Right renal cortex interstitium (tissue), 3 donors: ENCODE measurements at places on chromosomes 3 and 15. TPM values are rescaled to one million over a fixed set of nuclear protein-coding genes. Genes with fewer than 3 reads are reported as not detected.

DNA sequence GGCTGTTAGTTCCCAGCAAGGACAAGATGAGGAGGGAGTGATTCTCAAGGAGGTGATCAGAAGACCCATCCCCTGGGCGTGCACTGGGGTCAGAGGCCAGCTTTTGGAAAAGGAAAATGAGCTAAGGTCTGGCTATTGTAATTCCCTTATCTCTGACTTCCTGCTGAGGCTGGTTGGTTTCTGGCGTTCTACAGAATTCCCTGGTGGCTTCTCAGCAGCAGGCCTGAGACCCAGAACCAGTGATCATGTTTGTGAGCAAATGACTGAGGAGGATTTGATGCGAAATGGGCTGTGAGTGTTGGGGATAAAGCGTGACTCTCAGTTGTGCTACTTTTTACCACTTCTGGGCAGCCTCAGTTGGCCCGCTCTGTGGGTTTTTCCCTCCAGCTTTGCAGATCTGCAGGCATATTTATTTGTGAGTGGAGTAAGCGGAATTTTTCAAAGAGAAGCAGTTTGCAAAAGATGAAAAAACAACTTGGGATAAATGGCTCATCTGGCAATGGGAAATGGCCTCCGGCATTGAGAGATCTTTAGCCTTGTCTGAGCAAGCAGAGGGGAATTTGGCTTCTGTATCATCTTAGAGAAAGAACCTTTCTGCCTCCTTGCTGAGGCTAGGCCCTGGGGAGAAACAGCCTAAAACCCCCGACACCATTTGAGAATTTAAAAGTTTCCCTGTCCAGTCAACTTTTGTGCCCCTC lies 102.7 kb downstream of the SLCO3A1 start:
- no peak for DNase-seq

Gene SH3GL3
- polyA plus RNA-seq = 13.6 TPM

Gene FAM3D
- polyA plus RNA-seq = 0.91 TPM

Gene NR1D2
- 43.0 TPM for polyA plus RNA-seq

DNA sequence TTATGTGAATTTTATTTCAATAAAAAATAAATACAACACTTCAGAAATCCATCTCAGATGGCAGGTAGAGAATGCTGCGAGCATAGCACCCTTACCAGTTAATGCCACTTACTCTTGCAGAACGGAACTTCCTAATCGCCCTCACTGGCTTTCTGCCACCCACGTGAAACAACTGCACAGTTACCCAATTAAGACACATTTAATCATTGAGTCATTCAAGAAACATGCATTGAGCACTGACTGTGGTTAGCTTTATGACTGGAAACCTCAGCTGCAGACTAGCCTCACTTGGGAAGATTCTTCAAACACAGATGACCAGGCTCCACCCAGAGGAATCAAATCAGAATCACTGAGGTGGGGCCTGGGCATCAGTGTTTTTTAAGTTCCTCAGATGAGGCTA lies 5.6 kb upstream of the MFGE8 start:
- no peak for DNase-seq

DNA sequence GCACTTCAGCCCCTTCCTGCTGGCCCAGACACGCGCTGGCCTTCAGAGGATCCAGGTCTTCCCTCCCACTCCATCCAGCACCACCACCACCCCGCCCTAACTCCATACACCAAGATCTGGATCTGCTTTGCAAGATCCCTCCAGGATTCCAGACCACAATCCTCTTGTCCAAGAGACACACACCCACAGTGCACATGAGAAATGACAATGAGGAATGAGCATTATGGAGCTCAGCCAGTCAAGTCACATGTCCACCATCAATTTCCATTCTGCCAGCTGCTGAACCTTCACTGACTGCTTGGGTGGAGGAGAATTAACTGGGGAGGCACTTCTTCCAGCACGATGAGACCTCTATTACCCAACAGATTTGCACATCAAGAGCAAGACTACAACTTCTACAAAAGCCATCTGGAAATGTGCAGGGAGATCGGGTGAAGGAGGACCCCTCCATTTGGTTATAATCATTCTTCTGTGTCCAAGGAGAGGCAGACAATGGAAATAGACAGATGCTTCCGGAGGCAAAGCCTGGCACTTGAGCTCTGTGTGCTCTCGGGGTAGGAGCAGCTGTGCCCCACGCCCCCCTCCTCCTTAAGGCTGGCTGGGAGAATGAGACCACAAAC lies 12.3 kb upstream of the SPATA12 start:
- DNase-seq = no peak

- no peak for DNase-seq
Observed at GRCh38 chr3:147301781-147302180, 104.6 kb downstream of the ZIC4 start.

Gene ZIC4
- not detected for polyA plus RNA-seq

- DNase-seq = no peak
Observed at GRCh38 chr3:98010194-98010882, 24.8 kb downstream of the GABRR3 start.

Gene NR1I2
- 0.54 TPM for polyA plus RNA-seq

Gene TRH
- 0.21 TPM for polyA plus RNA-seq

DNA sequence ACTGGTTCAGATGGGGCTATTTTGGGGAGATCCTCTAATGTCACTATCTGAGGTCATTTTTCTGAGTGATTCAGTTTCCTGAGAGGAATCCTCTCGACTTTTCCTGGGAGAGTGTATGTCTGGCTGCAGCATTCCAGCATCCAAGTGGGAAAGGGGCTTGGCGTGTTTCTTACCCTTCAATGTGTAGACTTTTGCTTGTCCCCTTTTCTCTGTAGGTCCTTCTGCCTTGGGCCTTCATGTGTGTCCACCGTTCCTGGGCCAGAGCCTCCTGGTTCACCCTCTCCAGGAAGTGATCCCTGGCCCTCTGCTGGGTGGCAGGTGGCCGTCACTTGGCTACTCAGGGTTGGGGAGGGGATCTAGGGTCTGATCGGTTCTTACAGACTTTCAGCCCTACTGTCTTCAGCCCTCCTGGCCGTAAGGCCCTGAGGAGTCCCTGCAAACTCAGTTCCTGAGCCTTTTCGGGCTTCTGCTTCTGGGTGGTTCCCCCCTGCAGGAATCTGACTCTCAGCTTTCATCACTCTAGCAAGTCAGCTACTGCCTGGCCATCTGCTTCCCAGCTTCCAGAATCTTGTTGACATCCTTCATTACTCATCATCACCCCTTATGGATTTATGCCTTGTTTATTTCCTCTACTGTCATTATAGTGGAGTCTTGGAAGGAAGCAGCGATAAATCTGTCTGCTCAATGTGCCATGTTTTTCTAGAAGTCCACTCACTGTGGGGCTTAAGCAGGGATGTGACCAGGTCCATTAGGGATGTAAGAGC lies 36.5 kb downstream of the GOLGA6L10 start:
- no peak for DNase-seq

GRCh38 chr3:171164067-171164465 lies 137.5 kb upstream of the SLC2A2 start:
- DNase-seq = no peak

Gene KLHL40
- not detected for polyA plus RNA-seq

Gene SPSB4
- polyA plus RNA-seq = 13.7 TPM

Gene ANAPC13
- 160 TPM for polyA plus RNA-seq

DNA sequence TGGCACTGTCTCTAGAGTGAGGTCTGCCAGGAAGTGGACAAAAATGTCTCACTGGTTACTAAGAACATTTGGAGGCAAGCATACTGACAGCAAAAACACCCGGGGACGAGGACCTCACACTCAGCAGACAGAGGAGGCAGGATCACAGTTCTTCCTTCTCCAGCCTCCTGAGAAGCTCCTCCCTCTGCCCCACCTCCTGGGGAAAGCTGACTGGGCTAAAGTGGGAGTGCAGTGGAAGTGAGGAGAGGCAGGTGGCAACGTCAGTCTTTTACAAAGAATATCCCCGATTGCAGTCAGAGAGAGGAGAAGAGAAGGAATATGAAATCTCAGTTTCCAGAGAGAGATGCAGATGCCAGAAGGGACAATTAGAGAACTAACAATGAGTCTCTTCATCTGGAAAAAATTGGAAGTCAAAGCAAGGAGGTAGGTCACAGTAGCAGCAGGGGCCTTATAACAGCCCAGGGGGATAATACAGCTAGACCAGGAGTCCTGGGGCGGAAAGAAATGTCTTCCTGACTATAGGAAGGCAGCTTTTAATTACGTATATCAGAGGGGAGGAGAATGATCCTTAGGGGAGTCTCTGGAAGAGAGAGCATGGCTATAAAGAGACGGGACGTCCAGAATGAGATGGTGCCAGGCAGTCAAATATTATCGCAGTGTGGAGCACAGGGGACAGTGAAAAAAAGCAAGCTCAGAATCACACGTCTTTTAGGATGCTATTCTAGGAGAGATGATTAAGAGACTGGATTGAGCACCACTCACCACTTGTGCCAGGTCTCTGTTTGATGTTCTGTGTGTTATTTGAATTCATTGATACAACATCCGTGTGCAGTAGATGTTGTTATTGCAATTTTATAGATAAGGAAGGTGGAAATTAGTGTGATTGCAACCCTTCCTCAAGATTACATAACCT lies 47.2 kb downstream of the LEO1 start:
- no peak for DNase-seq

DNA sequence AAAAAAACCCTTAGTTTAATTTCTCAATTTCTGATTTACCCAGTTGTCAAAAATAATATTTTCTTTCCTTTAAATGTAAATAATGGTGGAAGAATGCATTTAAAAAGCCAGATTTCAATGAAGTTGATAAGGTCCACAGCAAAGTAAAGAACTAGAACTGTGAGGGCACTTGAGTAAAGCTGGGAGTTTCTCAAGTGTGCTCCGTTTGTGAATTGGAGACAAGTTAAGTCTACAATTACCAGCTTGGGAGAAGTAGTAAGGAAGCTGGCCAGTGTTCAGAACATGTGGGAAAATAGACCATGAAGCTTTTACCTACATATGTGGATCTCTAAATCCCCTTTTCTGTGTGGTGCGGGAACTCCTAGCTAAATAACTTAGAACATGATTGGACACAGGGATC lies 239.4 kb downstream of the OXSM start:
- DNase-seq = no peak

DNA sequence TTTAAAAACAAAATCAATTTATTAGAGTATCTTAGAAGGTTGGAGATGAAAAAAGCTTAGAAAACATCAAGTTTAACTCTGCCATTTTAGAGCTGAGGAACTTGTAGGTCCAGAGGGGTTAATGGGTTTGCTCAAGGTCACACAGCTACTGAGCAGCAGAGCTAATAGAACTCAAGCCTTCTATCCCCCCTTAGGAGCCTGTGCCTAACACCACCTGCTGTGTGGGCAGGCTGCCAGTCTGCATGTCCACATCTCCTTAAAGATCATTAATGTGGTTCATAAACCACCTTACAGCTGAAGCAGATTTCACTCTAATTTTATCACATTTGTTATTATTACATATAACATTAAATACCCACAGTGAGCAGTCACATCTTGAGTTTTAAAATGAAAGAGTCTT lies 14.1 kb upstream of the SLC35G2 start:
- DNase-seq = no peak

GRCh38 chr3:32238453-32239306 lies at the start of gene CMTM8:
TSS of gene CMTM8 (plus strand) at chr3:32238680. CDS start at chr3:32238973, 293 bp downstream.
- DNase-seq = peak; percentile 49

Gene SCAMP5
- polyA plus RNA-seq = 24.5 TPM

DNA sequence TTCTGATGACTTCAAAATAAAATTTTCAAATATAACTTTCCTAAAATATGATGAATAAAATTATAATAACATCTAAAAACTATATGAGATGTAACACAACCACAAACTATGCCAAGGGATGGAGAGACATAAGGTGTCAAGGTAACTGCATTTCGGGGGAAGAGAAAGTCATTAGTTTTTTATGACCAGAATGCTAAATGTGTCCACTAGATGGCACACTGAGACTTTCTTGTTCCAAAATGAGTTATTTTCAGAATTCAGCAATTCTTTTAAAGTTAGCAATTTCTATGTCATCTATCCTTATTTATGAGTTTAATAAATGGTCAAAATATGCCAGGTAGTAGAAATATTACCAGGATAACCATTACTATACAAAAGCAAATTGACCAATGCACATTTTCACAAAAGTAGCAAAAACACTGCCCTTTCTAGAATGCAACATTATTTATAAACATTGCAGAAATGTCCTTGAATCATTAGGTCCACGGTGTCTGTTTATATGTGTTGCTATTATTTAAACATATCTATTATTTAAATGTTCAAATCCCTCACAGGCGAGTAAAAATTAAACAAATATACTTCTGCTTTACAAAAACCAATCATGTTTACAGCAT lies 374.2 kb downstream of the PLCL2 start:
- no peak for DNase-seq

DNA sequence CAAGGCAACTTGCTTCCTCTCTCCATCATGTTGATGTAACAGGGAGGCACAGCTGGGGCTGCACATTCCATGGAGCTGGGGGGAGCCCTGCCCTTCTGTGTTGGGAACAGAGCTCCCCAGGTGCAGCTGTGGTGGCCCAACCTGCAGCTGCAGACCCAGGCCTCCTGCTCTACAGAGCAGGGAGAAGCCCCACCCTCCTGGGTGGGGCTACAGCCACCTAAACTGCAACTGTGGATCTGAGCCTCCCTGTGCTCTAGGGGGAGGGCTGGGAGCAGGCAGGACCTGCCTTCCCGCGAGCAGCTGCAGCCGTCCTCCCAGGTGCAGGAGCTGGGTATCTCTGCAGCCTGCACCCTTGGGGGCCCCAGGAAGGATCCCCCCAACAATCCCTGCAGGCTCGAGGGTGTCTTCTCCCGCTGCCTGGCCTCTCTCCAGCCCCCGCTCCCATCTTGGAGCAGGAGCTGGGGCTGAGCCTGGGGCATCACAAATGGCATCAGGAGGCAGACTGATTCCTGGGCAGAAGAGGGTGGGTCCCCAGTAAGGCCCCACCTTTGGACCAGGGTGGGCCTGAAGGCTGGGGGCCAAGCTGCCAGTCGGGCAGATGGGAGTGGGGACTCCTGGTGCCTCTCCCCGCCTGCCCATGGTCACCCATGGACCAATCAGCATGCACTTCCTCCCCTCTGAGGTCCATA lies 7.4 kb downstream of the LRRC58 start:
- DNase-seq = no peak
